GM23248 (cell line): ENCODE measurements at places on chromosomes 1 and 21. TPM values are rescaled to one million over a fixed set of nuclear protein-coding genes. Genes with fewer than 3 reads are reported as not detected.

The GBP4 gene
- total RNA-seq, result not detected in 2 replicates

The ADAMTS4 gene
- 5.9 and 9.8 TPM in 2 replicates for total RNA-seq

The POFUT2 gene
- 48.2 and 54.0 TPM in 2 replicates for total RNA-seq

The OR2T4 gene
- not detected in 2 replicates for total RNA-seq

The CFHR1 gene
- total RNA-seq, result not detected in 2 replicates

The RAB29 gene
- total RNA-seq, result 12.1 and 16.8 TPM in 2 replicates

The EXTL1 gene
- total RNA-seq, result 3.4 and 5.5 TPM in 2 replicates

The GATAD2B gene
- total RNA-seq, result 3.9 and 4.3 TPM in 2 replicates

The TENT5C gene
- 0.25 TPM in 1 of 2 replicates, not detected in the other for total RNA-seq

The AK4 gene
- 49.1 and 65.4 TPM in 2 replicates for total RNA-seq

The ETNK2 gene
- 4.2 and 6.1 TPM in 2 replicates for total RNA-seq

The BATF3 gene
- total RNA-seq, result 0.86 and 1.4 TPM in 2 replicates

The CBR3 gene
- 17.3 and 29.0 TPM in 2 replicates for total RNA-seq

The ERICH3 gene
- not detected in 2 replicates for total RNA-seq

The SLC44A5 gene
- not detected in 2 replicates for total RNA-seq

The AMY1A gene
- total RNA-seq, result not detected in 2 replicates

The AMY1C gene
- not detected in 2 replicates for total RNA-seq

The TMEM240 gene
- total RNA-seq, result 1.1 and 3.3 TPM in 2 replicates

The NPL gene
- total RNA-seq, result 1.0 and 5.0 TPM in 2 replicates

The NID1 gene
- 73.6 and 77.7 TPM in 2 replicates for total RNA-seq

The ERVH48-1 gene
- total RNA-seq, result not detected in 2 replicates

The DSCAM gene
- total RNA-seq, result not detected in 2 replicates

The PLA2G4A gene
- total RNA-seq, result 2.9 and 3.7 TPM in 2 replicates

The C1orf232 gene
- not detected in 2 replicates for total RNA-seq

The TSSK3 gene
- 0.22 TPM in 1 of 2 replicates, not detected in the other for total RNA-seq

The IL10 gene
- not detected in 2 replicates for total RNA-seq

The IL20 gene
- total RNA-seq, result 0.25 TPM in 1 of 2 replicates, not detected in the other

The PLD5 gene
- total RNA-seq, result 1.5 TPM in 1 of 2 replicates, not detected in the other

The ALDH4A1 gene
- total RNA-seq, result 13.3 and 26.4 TPM in 2 replicates

The CCDC30 gene
- 0.13 and 0.65 TPM in 2 replicates for total RNA-seq

The OPRD1 gene
- not detected in 2 replicates for total RNA-seq

The KRTAP21-2 gene
- total RNA-seq, result not detected in 2 replicates

The TRIM45 gene
- total RNA-seq, result 0.51 and 0.76 TPM in 2 replicates

The PCSK9 gene
- 0.11 and 0.25 TPM in 2 replicates for total RNA-seq

The CNR2 gene
- not detected in 2 replicates for total RNA-seq

The CXADR gene
- total RNA-seq, result not detected in 2 replicates

The AADACL4 gene
- not detected in 2 replicates for total RNA-seq

The KIF2C gene
- 14.2 and 16.9 TPM in 2 replicates for total RNA-seq

The ATP1A2 gene
- total RNA-seq, result 0.11 and 0.13 TPM in 2 replicates

The IGSF21 gene
- total RNA-seq, result not detected in 2 replicates

The LYPD8 gene
- total RNA-seq, result not detected in 2 replicates

The SELENBP1 gene
- 3.5 and 4.0 TPM in 2 replicates for total RNA-seq

The CHIT1 gene
- not detected in 2 replicates for total RNA-seq

The CELA2B gene
- total RNA-seq, result not detected in 2 replicates

The ITLN2 gene
- not detected in 2 replicates for total RNA-seq

The BCAS2 gene
- total RNA-seq, result 26.1 and 44.4 TPM in 2 replicates

The MAP3K7CL gene
- total RNA-seq, result 14.8 and 18.5 TPM in 2 replicates

The MYBPH gene
- total RNA-seq, result 0.11 and 1.4 TPM in 2 replicates

The FLG2 gene
- not detected in 2 replicates for total RNA-seq

The MPL gene
- total RNA-seq, result not detected in 2 replicates

The RBM11 gene
- total RNA-seq, result not detected in 2 replicates

The C1orf94 gene
- not detected in 2 replicates for total RNA-seq

The IRF6 gene
- total RNA-seq, result 1.3 and 1.6 TPM in 2 replicates

The L1TD1 gene
- total RNA-seq, result 0.11 TPM in 1 of 2 replicates, not detected in the other
